ENCODE measurements at places on chromosomes 11 and 22.
A peak's percentile ranks its signal among the peaks of the same experiment; 100 is the strongest.

DNA sequence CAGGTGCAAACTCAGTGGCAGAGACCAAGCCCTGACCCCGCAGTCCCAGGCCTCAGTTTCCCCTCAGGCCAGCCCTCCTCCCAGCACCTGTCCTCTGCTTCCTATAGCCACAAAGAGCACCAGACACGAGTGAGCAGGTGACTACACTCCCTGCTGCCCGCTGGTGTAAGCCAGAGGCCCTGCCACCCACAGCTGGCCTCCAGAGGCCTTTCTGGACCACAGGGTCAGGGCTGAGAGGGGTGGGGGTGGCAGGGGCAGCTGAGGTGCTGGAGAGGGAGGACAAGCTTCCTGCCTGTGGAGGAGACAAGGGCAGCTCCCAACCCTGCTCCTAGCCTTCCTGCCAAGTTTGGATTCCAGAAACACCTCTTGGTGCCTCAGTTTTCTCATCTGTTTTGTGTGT, 31.3 kb upstream of the WNT7B start:
- no peak for DNase-seq

GRCh38 chr11:86140334-86140990, 71.6 kb upstream of the PICALM start:
- no peak for DNase-seq

DNA sequence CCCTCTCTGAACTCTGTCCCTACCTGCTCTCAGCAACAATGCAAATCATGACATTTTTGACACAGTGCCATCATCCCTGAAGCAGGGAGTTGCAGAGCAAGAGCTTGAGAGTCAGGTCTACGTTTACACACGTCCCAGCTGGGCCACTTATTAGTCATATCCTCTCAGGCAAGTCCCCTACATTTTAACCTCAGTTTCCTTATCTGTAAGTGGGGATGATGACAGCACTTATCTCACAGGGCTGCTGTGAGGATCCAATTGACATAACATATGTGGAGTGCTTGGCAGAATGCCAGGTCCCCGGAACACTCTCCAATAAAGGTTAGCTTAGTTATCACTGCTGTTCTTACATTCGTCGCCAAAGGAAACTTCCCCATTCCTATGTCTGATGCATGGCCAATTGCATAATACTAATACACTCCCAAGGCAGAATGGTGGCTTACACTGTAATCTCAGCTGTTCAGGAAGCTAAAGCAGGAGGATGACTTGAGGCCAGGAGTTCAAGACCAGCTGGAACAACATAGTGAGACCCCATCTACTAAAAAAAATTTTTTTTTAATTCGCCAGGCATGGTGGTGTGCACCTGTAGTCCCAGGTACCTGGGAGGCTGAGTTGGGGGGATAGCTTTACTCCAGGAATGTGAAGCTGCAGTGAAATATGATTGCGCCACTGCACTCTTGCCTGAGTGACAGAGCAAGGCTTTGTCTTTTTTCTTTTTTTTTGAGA, 16.6 kb downstream of the ASCC2 start:
- DNase-seq = peak; percentile 93

DNA sequence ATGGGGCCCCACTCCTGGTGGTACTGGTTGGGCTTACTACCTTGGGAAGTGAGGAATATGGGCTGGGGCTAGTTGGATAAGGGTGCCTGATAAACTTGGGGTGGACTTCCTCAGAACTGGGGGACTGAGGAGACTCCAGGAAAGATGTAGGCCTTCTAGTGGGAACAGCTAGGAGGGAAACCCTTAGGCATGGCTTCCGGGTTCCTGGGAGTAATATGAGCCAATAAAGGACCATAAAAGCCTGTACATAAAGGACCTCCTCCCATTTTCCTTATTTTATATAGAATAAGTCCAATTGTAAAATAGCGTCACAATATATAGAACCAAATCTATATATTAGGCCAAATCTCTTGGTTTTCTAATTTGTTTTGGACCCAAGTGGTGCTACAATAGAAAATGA, 18.4 kb upstream of the RNASEH2C start:
- DNase-seq = no peak
